ENCODE measurements at places on chromosomes 7 and 10.

- DNase-seq, result peak; percentile 60
Observed at GRCh38 chr10:106504536-106504935, 660.0 kb downstream of the SORCS1 start.

DNA sequence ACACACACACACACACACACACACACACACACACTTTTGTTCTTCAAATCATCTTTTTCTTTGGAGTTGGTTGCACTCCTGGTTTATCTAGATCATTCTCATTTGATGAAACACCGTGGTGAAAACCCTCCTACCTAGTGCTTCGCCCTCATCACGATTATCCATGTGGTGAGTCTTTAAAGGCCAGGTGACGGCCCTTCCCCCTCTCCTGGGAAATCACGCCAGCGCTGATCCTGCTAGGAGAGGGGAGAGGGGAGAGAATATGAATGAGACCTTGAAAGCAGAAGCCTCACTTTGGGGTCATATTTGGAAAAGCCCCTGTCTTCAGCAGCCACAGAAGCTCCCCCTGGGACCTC lies 103.9 kb upstream of the LRRC4 start:
- peak; percentile 9 for DNase-seq

GRCh38 chr7:123769371-123769770 lies 20.6 kb upstream of the WASL start:
- peak; percentile 76 for DNase-seq

GRCh38 chr7:93327006-93327633 lies 95.0 kb downstream of the VPS50 start:
- DNase-seq, result peak; percentile 87

DNA sequence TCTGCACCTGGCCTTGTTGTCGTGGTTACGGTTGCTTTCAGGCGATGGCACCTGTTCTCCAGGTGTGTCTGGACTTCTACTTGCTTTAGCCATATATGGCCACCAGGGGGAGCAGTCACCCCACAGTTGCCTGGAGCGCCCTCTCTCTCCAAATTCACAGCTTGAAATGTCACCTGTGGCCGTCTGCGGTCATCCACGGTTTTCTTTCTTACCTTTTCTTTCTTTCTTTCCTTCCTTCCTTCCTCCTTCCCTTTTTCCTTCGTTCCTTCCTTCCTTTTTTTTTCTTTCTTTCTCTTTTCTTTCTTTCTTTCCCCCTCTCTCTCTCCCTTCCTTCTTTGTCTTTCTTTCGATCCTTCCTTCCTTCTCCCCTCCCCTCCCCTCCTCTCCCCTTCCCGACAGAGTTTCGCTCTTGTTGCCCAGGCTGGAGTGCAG lies 150.5 kb upstream of the VKORC1L1 start:
- peak; percentile 56 for DNase-seq

All from foreskin fibroblast (primary cell).